LHCN-M2 (cell line): ENCODE measurements at places on chromosomes 7 and 10. TPM values are rescaled to one million over a fixed set of nuclear protein-coding genes. Genes with fewer than 3 reads are reported as not detected.

Gene ACSL5
- 0.29 and 0.71 TPM in 2 replicates for total RNA-seq

Gene DKK1
- 80.0 and 108 TPM in 2 replicates for total RNA-seq

Gene ELAPOR2
- total RNA-seq: 5.7 and 6.0 TPM in 2 replicates

DNA sequence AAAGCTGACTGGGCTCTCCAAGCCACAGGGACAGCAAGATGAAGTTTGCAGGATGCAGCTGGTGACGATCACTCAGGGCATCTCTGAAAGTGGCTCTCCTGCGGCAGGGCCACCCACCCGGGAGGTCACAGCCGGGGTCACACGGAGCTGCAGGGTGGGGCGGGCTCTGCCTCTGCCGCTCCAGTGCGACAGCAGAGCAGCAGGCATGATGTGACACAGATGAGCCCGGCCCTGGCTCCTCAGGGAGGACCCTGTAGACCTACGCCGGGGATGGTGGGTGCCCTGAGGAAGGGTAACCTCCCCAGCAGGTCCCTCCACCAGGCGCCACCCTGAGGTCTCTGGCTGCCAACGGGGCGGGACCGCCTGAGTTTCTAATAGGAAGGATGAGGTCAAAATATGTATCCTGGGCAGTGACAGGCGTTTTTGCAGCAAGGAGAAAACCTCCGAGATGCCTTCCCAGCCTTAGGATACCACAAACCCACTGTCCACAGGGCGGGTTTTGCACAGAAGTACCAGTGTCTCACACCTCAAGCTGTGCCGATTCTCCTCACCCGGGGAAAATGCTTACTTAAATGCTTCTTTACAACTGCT is 114.8 kb upstream of the DIP2C start:
- no peak for DNase-seq

Gene GPR158
- total RNA-seq: 1.7 and 2.1 TPM in 2 replicates
